ENCODE measurements at places on chromosomes 16 and 17.

GRCh38 chr17:70084476-70084875 is 9.5 kb downstream of the KCNJ16 start:
- no peak for DNase-seq

- DNase-seq = no peak
These were observed at the start of gene DOC2A for GRCh38 chr16:30010844-30011713. DOC2A (minus strand) TSS chr16:30011027; CDS start chr16:30010222, 805 bp downstream.

GRCh38 chr17:14815079-14815478 is 450.0 kb downstream of the PMP22 start:
- no peak for DNase-seq

- no peak for DNase-seq
These were observed 26.2 kb upstream of the IRF8 start for GRCh38 chr16:85872734-85873133.

Data from brain pericyte (primary cell).